ACHN (cell line): ENCODE measurements at places on chromosomes 4 and X.

- no peak for DNase-seq
Measured at GRCh38 chr4:89142691-89143669, 31.6 kb downstream of the TIGD2 start.

- DNase-seq, result no peak
Measured at GRCh38 chrX:46433892-46434291, 111.3 kb downstream of the ZNF674 start.

- no peak for DNase-seq
Measured at GRCh38 chr4:105088110-105088879, 58.4 kb upstream of the TET2 start.

GRCh38 chrX:72381439-72382201 lies 75.9 kb upstream of the CITED1 start:
- no peak for DNase-seq

- no peak for DNase-seq
Measured at GRCh38 chr4:108367751-108368150, 199.0 kb upstream of the LEF1 start.

- DNase-seq, result no peak
Measured at GRCh38 chr4:3686753-3687152, 79.4 kb upstream of the ADRA2C start.

GRCh38 chr4:151329217-151330007 lies 4.0 kb upstream of the SH3D19 start:
- DNase-seq, result no peak

- DNase-seq, result no peak
Measured at GRCh38 chr4:182391111-182391684, 148.0 kb downstream of the TENM3 start.

DNA sequence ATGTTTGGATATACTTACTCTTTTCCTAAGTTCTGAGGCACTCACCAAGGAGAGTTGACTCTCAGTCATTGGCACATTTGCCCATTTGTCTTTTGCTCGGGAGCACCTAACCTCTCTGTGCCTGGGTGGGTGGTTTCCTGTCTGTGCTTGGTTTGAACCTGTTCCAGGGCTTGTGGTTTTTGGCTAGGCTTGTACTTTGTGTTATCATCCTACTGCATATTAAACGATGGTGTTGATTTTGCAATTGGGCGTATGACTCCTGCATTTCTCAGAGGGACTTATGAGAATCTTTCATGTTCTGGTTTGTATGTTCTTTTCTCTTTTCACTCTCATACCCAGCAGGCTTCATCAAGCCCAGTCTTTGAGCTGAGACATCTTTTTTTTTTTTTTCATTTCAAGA lies 161.7 kb downstream of the BTC start:
- DNase-seq, result peak; percentile 86

GRCh38 chr4:139484783-139485311 lies 30.9 kb downstream of the RAB33B start:
- no peak for DNase-seq

GRCh38 chr4:41709844-41710481 lies 38.6 kb downstream of the PHOX2B start:
- no peak for DNase-seq

DNA sequence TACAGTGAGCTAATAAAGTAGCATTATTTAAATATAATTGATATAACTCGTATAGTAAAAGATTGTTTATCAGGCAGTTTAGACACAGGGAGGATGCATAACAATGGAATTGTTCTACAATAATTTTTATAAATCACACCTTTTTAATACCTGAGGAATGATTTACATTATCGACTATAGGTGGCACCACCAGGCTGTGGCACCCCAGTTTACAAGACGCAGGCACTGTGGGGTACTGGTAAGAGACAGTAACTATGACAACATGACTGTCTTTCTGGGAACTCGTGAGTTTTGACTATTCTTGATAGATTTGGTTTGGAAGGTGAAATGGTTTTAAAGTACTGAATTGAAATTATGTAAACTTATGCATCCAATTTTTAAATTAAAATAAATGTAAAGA lies 27.1 kb upstream of the STBD1 start:
- no peak for DNase-seq

GRCh38 chr4:101039367-101039766 lies 308.0 kb downstream of the PPP3CA start:
- no peak for DNase-seq

- DNase-seq, result no peak
Measured at GRCh38 chrX:16063141-16063540, 60.2 kb upstream of the GRPR start.

- no peak for DNase-seq
Measured at GRCh38 chrX:4243759-4244158, 530.3 kb upstream of the PRKX start.

DNA sequence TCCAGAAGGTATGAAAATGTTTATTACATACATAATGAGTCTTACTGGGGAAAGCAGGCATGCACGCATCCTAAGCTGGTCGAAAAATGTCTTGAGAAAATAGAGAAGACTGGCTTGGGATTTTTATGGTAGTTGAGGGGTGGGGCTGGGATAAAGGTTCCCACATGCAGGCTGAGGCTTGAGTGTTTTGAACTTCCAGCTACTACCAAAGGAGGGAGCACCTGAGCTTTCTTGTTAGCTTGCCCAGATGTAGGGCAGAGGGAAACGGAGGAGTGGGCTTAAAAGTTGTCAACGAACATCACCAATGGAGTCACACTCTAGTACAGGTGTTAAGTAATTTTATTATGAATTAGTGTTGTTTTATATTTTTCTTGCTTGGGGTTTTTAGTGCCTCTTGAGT lies 39.6 kb upstream of the SRPX start:
- DNase-seq, result peak; percentile 45

DNA sequence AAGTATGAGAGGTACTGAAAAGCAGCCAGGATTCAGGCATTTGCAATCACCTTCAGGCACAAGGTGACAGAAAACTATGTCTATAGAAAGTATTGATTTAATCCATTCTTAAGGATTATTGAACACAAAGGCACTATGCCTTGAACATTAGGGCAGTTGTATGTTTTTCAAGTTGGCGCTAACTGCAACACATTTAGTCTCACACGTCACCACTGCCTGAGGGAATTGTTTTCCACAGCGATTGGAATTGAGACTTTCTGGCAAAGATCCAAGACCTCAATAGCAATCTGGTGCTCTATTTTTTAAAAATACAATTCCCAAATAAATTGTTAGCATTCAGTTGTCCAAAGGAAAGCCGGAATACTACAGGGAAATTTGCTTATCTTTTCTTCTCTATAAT lies 52.7 kb upstream of the FTHL17 start:
- DNase-seq, result no peak

GRCh38 chr4:6478546-6479220 lies 6.3 kb upstream of the PPP2R2C start:
- no peak for DNase-seq

- no peak for DNase-seq
Measured at GRCh38 chrX:14014526-14014925, 15.2 kb downstream of the GEMIN8 start.
